ENCODE measurements at places on chromosomes 1 and 21.

DNA sequence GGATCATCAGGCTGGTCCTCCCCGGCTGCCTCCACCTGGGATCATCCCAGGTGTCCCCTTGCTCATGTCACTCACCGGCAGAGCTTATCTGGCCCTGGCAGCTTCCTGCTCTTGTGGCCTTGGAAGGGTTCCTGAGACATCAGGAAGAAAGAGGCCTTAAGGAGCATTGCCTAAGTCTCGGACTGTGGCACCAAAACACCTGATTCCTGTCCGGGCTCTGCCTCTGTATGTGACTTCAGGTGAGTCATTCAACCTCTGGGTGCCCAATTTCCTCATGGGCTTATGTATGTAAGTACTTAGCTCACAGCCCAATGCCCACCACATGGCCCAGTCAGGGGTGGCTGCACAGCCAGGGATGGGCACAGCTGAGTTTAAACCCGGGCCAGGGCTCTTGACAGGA is 255.9 kb upstream of the VAMP3 start:
- DNase-seq = no peak

DNA sequence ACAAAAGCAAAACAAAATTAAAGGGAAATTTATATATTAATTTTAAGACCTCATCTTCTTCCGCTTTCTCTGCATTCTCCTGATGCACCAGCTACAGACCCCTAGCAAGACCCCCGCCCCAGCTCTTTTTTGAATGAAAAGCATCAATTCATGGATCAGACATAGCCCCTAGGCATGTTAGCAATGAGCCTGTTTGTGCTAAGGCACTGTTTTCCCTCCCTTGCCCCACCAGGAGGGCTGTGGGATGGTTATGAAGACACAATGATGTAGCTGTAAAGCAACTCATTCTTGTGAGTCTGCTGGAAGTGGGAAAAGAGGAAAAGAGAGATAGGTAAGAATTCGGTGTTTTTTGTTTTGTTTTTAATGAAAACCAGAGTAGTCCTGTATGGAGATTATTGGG is 88.5 kb upstream of the ZBTB18 start:
- DNase-seq = no peak

DNA sequence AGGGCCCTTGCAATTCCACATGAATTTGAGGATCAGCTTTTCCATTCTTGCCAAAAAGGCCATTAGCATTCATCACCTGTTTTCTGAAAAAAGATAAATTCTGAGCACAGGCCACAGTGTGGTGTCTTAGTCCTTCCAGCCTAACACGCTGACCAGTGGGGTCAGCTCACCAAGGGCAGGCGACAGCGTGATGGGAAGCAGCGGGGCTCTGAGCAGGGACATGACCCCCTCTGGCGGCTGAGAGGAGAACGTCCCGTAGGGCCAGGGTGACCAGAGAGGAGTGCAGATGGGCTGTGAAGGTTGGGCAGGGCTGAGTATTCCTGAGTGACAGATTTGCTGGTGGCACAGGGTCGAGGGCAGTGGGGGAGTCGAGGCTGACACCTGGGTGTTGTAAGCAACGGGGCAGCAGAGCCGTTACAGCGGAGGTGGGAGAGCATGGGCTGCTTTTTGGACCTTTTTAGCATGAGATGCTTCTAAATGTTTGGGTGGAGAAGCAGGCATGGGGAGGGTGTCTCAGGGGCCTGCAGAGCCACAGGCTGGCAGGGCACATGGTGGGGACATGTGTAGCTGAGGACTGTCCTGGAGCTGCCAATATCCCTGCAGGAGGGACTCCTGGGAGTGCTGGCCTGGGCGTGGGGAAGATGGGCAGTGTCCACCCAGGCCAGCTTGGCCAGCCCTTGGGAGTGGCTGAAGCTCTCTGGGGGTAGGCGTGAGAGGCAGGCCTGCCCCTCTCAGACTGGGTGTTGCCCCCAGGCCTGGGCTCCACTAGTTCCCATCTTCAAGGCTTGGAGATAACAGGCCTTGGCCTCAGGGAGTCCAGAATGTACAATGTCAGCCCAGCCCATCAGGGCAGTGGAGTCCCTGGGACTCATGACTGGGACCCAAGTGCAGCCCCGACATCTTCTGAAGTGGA is 8.6 kb upstream of the CALML6 start:
- peak; percentile 57 for DNase-seq

DNA sequence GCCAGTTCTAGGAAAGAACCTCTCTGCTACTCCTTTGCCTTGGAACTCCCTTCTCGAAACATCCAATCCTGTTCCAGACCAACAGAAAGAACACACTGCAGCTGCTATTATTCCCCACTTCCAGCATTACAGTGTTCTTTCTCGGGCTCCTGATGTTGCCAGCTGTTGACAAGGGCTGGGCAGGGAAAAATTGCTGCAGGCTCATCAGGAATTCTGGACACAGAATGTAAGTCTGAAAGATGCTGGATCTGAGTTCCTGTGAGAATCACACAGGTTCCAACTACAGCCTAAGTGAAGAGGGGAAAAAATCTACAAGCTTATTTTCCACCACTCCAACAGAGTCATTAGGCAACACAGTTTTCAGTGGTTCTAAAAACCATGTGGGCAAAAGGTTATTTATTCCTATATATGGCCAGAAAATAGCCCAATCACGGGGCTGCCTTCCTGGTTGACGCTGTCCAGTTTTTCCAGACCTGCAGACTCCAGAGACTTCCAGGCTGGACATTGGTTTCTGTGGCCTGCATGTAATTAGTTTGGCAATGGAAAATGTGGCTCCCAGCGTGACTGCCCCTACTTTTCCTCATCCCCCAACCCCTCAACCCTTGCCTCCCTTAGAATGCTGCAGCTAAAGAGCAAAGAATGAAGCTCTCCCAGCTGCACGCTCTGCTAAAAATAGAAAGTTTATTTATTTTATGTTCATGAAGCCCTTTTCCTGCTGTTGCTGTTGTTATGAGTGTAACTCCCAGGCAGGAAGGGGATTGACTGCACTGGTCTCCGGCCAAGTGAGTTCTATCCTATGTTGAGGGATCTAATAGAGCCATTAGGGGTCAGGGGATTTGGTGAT is 8.3 kb upstream of the KIAA0040 start:
- DNase-seq = no peak

DNA sequence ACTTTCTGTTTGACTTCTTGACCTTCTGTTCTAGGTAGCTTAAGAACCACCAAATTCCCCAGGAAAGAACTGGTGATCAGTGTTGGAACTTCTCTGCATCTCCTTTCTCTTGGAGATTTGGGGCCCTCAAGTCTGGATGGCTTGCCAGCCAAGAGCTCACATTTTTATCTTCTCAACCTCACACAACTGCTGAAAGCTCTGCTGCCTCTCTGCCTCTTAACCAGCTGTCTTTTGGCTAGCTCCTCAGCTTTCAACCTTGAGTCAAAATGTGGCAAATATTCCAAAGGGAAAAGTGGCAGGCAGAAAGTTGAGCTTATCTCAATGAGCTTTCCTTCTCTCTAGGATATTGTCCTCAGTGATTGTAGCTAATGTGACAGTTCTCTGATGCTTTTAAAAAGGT is 89.2 kb upstream of the CCDC190 start:
- no peak for DNase-seq

DNA sequence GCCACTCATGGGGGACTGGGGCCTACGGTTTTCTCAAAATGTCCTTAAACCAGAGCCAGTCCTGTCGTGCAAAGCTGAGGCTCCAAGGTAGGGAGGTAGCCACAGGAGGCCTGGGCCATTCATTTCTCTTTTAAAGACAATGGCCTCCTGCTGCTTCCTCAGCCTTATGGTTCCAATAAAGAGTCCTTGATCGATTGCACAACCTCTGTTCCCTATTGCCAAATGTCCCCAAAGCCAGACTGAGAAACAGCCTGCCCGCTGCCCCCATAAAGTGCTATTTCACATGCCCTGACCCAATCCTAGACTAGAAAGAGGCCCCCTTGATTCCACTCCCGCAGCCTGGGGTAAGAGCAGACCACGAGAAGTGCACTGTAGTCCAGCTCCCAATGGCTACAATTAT is 166.7 kb downstream of the CLIC6 start:
- DNase-seq = no peak

DNA sequence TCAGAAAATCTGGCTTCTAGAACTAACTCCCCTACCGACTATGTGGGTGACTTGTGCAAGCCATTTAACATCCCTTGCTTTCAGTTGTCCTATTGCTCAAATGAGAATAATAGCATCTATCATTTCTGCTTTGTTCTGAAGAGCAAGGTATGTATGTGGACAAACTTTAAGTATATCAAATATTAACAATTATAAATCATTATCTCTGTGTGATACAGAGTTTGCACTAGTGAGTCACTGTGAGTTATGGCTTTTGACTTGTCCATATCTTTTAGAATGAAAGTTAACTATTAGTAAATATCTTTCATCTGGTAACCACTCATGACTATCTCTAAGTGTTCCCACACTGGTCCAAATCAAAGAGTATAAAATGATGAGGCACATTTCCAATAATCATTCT is 812.9 kb upstream of the ADGRL2 start:
- no peak for DNase-seq

- DNase-seq = no peak
Observed at GRCh38 chr1:17699581-17699980, 55.6 kb upstream of the ACTL8 start.

- peak; percentile 68 for DNase-seq
Observed at GRCh38 chr1:93845538-93846205, 33.3 kb downstream of the DNTTIP2 start.
